Glutamatergic neuron (in vitro differentiated cells): ENCODE measurements at places on chromosomes 16 and 17. TPM values are rescaled to one million over a fixed set of nuclear protein-coding genes. Genes with fewer than 3 reads are reported as not detected.

Gene KRT38
- not detected for total RNA-seq

Gene CEP112
- 8.5 TPM for total RNA-seq

Gene KCNJ2
- 1.3 TPM for total RNA-seq

Gene UTS2R
- total RNA-seq: 7.2 TPM

Gene RPL27
- 658 TPM for total RNA-seq

Gene SGCA
- total RNA-seq: 1.3 TPM

Gene PRRT2
- total RNA-seq: 91.0 TPM

Gene CD300H
- total RNA-seq: not detected

Gene DOC2B
- 109 TPM for total RNA-seq

Gene DLG4
- total RNA-seq: 157 TPM

Gene ANKRD13B
- 123 TPM for total RNA-seq
